ENCODE measurements at places on chromosomes 16 and 17.

DNA sequence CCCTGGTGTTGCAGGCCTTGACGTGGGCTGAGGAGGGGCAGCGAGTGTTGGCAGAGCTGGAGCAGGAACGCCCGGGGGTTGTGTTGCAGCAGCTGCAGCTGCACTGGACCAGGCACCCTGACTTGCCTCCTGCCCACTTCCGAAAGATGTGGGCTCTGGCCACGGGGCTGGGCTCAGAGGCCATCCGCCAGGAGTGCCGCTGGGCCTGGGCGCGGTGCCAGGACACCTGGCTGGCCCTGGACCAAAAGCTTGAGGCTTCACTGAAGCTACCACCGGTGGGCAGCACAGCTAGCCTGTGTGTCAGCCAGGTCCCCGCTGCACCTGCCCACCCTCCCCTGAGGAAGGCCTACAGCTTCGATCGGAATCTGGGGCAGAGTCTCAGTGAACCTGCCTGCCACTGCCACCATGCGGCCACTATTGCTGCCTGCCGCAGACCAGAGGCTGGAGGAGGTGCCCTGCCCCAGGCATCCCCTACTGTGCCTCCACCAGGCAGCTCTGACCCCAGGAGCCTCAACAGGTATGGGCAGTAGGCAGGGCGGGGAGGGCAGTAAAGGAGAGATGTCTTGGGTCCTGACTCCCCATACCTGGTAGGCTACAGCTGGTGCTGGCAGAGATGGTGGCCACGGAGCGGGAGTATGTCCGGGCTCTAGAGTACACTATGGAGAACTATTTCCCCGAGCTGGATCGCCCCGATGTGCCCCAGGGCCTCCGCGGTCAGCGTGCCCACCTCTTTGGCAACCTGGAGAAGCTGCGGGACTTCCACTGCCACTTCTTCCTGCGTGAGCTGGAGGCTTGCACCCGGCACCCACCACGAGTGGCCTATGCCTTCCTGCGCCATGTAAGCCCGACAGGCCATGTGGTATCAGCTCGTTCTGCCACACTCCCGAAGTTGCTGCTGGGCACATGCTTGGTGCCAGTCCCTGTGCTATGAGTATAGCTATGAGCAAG is 5.6 kb downstream of the PLEKHG4 start:
- no peak for DNase-seq

DNA sequence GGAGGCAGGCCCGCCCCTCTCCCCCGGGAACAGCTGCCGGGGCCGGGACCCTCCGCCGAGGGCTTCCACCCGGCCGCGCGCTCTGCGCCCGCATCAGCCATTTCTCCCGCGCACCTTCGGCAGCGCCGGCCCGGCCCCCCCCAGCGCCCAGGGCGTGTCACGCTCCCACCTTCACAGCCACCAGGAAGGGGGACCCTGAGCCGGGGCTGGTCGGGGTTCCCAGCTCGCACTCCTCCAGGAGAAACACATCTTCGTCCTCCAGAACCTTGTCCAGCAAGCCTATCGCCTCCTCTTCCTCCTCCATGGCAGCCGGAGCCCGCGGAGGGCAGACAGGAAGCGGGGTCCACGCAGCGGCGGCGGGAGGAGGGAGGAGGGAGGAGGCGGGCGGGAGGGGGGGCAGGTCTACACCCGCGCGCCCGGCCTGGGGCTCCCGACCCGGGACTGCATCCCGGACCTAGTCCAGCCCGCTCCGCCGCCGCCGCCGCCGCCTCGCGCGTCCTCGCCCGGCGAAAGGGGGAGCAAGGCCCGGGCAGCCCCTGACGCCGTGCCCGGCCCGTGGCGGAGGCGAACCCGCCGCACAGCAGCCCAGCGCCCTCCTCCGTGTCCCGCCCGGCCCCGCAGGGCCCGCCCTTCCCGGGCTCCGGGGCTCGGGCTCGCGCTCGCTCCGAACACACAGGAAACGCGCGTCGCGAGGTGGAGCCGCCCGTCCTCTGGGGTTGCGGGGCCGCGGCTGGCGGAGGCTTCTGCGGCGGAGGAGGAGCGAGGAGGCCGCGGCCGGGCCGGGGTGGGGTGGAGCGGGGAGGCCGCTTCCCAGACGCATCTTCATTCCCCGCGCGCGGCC is 70.8 kb downstream of the ABR start:
- peak; percentile 80 for DNase-seq

DNA sequence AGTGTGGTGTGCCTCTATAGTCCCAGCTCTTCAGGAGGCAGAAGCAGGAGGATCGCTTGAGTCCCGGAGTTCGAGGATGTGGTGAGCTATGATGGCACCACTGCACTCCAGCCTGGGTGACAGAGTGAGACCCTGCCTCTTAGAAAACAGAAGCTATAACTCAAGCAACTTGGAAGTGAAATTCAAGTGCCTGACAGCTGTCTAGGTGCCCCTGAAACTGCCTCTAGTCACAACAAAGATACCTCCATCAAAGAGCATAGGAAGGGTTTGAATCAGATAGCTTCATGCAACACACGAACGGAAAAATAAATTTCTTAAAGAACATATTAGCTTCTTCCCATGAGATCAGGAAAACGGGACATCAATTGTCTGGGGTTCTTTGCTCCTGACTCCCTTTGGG is 860 bp upstream of the PLCG2 start:
- DNase-seq: no peak

- DNase-seq: no peak
Measured at GRCh38 chr16:23579371-23579770, 16.7 kb downstream of the NDUFAB1 start.

DNA sequence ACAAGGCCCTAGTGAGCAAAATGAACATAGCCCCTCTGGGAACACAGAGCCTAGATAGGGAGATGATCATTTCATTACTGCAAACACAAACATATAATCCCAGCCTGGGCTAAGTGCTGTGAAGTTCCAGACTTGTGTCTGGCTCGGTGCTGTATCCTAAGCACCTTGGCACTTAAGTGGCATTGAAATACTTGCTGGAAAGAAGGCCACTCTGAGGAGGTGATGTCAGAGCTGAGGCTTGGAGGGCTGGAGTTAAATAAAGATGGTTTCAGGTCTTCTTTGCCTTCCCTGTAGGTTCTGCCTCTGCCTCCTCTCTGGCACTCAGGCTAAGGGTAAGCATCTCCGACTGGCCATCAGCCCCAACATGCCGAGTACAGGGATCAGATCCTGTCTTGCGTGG is 2.4 kb upstream of the CACNA1G start:
- DNase-seq: no peak

GRCh38 chr16:79628501-79628975 is 28.0 kb upstream of the MAF start:
- no peak for DNase-seq

DNA sequence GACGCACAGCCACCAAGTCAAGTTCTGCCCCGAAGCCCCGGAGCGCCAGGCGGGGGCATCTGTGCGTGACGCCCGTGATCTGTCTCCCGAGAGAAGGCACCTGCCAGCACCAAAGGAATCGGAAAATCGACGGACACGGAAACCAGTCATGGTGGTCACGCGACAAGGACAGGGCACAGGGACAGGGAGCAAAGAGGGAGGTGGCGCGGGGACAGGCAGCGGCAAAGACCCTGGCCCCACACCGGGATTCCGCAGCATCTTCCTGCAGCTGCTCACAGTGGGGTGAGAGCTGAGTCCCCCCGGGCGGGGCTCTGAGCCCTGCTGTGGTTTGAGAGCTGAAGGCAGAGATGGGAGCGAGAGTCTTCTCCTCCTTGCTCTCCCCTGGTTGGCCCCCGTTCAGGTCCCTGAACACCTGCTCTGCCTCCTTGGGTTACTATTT is 56.4 kb downstream of the ABR start:
- DNase-seq: no peak

- DNase-seq: no peak
Measured at GRCh38 chr17:27206447-27206846, 87.5 kb upstream of the WSB1 start.

DNA sequence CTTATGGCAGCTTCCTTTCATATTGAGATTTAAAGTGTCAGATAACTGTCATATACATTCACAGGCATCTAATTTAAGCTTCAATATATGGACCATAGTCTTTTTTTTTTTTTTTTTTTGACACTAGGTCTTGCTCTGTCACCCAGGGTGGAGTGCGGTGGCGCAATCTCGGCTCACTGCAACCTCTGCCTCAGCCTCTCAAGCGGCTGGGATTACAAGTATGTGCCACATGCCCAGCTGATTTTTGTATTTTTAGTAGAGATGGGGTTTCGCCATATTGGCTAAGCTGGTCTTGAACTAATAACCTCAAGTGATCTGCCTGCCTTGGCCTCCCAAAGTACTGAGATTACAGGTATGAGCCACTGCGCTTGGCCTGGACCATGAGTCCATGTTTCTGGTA is 13.6 kb downstream of the CEP95 start:
- no peak for DNase-seq

- DNase-seq: no peak
Measured at GRCh38 chr16:89863741-89864526, 9.5 kb upstream of the TCF25 start.

GRCh38 chr17:72470734-72471133 is 349.9 kb downstream of the SOX9 start:
- no peak for DNase-seq

DNA sequence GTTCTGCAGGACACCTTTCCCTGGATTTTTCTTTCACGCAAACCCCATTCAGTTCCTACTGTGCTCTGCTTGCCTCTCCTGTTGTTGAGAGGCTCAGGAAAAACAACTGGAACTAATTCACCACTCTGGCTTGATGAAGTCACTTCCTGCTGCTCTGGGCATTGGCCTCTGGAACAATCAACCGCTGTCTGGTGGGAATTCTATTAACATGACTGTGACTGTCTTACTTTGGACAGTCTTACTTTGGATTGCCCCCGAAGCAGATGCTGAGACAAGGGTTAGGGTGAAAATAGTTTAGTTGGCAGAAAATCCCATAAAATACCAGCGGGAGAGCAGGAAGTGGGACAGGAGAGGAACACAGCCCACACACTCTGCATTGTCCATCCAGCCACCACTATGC is 90.0 kb upstream of the HSBP1 start:
- DNase-seq: no peak

DNA sequence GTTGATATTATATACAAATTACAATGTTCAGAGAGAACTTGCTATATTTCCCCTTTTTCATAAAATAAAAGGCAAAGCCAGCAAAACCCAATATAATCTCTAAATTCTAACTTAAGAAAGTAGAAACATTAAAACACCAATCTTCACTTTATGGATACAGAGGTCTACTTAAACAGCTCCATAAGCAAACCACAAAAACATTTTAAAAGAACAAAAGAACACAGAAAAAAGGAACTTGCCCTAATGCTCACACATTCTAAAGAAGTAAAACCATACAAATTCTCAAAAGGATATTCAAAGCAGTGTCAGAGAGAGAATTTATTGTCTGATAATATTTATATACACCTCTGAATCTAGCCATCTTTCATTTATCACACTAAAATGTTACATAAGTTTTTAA is 606 bp downstream of the ABCA10 start:
- no peak for DNase-seq

- no peak for DNase-seq
Measured at GRCh38 chr16:12160249-12160648, 183.7 kb downstream of the SNX29 start.

- no peak for DNase-seq
Measured at GRCh38 chr16:71724320-71724751, at the start of gene PHLPP2. TSS of gene PHLPP2 (minus strand) at chr16:71724701. CDS start at chr16:71714795, 9,906 bp downstream.

DNA sequence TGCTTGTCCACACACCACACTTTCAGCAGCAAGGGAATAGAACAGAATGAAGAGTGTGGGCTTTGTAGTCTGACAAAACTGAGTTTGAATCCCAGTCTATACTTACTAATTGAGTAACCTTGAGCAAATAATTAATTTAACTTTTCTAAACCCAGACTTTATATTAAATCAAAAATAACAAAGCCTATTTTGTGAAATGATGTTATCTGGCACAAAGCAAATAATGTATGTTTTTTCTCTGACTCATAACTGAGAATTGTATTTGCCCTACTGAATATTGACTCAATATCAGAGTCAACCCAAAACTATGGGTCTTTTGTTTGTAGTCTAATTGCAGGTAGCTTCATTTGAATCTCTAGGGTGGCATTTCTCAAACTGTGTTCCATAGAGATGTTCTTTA is 77.9 kb upstream of the TANC2 start:
- DNase-seq: no peak

GRCh38 chr17:56373981-56374833 is 219.3 kb upstream of the NOG start:
- DNase-seq: no peak

DNA sequence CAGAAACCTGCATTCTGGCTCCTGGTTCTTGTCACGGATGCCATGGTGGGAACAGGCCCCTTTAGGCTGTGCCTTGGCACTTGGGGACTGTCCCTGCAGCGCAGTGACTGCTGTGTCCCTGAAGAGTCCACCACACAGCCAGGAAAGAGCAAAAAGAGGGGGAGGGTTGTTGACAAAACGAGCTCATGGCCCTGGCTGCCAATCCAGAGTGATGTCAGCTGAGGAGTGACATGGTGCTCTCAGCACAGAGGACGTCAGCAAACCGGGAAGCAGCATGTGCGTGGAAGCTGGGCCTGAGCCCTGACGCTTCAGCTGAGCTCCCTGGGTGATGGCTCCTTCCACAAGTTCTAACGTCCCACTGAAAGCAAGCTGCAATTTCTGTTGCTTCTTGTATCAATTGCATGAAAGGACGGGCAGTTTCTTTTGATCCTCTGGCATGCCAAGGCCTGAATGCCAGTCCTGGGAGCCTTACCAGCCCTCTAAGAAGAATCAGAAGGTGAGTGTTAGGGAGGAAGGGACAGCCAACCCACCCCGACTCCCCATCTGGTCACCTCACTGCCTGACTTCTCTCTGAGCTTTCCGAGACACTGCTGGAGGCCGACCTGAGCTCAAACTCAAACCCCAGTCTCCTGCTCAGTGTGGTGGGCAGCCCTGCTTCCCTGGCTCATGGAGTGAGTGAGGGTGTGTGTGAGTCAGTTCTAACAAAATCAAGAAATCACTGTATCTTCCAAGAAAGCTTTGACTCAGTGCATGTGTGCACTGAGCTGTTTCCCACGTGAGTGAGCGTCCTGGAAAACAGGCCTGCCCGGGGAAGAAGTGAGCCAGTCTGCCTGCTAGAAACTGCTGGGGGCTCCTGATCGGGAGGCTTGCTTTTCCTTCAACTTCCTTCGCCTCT is 14.7 kb upstream of the WNT3 start:
- no peak for DNase-seq

Measured in tibial artery (tissue), 4 donors.